NCI-H1694 treated with DMSO at 0.1 percent for 48 hours (cell line): ENCODE measurements at places on chromosomes 5 and 9.

GRCh38 chr5:54379590-54379989 is 69.2 kb upstream of the ARL15 start:
- DNase-seq = no peak

DNA sequence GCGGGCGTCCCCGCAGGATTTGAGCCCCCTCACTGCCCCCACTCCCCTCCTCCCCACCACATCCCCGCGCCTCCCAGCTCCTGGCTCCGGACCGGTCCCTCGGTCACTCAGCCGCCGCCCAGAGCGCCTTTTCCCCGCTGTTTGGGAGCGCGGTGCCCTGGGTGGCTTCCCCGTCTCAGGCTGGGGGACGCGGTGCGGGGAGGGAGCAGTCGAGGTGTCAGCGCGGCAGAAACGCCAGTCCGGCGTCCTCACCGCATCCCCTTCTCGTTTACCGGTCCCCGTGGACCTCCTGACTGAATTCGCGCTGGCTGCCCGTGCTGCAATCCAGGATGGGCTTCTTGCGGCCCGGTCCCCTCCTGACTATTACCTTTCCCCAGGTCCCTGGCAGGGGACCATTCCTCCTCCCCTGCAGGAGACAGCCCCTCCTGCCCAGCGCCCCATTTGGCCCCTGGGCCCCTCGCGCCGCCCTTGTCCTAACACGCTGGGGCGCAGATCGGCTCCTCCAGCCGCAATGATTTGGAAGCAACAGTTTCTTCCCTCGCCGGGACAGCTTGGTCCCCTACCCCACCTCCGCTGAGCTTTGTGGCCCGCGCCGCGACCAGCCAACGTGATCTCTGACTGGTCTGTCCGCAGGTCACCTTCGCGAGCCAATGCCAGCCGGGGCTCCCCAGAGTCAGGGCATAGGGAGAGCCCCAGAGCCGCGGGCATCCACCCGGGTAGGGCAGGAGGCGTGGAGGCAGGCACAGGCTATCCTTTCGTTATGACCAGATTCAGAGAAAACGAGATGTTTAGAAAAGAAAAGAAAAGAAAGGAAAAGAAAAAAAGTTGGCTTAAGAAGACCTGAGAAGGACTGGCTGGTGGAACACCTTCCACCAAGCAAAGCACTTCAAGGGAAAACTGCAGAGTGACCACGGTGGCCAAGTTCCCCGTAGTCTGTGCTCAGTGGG is 1.2 kb downstream of the ANKRD33B start:
- no peak for DNase-seq

DNA sequence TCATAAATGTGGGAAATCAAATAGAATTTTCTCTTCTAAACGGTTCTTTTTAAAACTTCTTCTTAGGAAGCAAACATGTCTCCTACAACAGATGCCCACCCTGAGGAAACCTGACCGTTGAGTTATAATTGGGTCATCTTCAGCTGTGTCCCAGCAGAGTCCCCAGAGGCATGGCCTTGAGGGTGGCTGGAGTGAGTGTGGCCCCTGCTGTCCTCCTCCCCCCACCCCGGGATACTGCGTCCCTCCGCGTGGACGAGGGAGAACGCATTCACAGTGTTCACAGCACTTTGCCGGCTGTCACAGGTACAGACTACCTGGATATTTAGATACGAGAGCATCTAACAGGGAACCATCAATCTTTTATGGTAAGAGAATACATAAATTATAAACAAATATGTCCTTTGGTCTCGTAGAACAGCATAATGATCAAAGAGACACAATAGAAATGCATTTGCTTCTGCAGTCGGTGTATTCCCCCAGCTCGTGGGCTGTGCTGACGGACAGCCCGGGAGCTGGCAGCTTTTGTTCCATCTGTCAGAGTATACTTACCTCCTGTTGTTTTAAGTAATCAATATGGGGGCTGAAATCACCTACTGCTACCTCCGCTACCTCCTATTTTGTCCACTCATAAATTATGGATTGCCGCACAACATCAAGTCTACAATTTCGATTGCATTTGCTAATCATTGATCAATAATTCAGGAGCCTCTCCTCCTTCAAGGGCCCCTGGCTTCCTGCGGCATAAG is 214.7 kb downstream of the IRX2 start:
- no peak for DNase-seq

GRCh38 chr5:1874771-1875220 is 7.9 kb downstream of the IRX4 start:
- DNase-seq = no peak
